Skin of body (tissue), 3 donors: ENCODE measurements at places on chromosomes 11 and 22.
A peak's percentile ranks its signal among the peaks of the same experiment; 100 is the strongest.

DNA sequence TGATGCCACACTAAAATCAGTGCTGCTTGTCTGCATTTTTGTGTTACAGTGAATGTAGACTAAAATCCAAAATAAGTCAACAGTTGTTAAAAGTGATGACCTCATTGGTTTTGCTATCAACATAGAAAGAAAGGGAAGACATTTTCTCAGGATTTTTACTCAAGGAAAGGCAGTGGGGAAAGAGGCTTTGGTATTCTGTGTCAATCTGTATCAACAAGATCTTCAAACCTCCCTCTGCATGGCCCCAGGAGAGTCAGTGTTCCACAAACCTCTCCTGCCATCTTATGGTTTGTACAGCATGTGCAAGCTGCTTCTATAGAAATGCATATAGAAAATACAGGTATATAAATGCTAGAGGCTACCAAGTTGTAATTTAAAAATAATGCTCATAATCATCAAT lies 13.8 kb upstream of the OR51M1 start:
- no peak for DNase-seq

GRCh38 chr11:122069707-122070360 lies 46.2 kb downstream of the BLID start:
- DNase-seq, result peak; percentile 52

DNA sequence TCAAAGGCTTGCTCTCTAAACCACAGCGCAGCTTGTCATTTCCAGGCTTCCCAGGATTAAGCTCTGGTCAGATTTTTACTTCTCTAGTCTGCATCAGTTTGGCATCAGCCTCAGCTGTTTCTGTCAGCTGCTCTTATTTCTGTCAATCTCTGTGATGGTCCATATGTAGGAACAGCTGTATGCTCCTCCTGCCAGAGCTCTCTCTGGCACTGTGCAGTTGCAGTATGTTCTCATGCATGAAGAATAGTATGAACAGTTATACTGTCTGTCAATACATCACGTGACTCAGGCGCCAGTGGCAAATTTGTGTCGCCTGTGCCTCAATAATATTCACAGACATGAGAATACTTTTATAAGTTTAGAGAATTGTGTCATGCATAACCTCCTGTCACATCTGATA lies 6.7 kb downstream of the OR6M1 start:
- DNase-seq, result peak; percentile 54

- no peak for DNase-seq
Measured at GRCh38 chr11:102560555-102561011, 30.0 kb upstream of the MMP7 start.

DNA sequence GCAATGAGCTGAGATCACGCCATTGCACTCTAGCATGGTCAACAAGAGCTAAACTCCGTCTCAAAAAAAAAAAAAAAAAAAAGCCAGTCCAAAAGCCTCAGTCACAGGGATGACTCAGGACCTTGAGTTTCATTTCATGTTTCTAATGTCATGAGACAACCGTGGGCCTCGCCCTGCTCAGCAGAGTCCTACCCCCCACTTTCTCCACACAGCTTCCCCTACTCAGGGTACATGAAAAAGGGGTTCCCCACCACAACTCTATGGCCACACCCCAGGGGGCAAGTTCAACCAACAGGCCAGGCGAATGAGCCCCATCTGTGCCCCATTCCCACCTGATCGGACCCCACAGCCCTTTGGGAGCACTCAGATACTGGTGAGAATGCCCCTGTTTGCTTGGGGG lies 24.3 kb upstream of the ADA2 start:
- DNase-seq, result no peak

DNA sequence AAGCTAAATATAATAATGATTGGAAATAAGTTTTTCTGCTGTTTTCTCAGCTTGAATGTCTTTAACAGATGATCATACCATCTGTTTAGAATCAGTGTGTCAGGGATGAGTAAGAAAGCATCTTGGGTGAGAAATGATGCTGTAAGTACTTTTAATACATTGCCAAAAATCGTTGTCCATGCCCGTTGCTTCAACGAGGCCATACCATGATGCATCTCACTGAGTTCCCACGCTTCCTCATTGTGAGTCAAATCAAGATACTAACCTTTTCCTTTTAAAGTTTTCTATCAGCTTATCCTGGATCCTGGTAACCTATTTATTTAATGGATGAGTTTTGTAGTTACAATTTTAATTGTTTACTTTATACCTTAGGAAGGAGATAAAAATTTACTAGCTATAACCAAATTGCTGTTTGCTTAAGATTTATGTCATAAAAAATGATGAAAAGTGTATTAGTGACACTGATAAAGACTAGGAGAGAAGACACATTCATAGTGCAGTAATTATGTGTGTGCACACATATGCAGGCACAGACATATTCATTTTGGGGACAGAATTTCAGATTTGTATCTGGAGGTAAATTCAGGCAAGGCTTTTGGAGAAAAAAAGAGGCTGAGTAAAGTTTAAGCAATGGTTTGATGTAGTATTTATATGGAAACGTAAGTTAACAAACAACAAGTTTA lies 154.8 kb downstream of the UVRAG start:
- no peak for DNase-seq

GRCh38 chr11:129917231-129917630 lies 21.9 kb upstream of the NFRKB start:
- DNase-seq, result no peak

- DNase-seq, result no peak
Measured at GRCh38 chr22:25876871-25877270, 134.9 kb downstream of the MYO18B start.

GRCh38 chr11:93410441-93410840 lies 79.9 kb downstream of the DEUP1 start:
- DNase-seq, result no peak

- DNase-seq, result no peak
Measured at GRCh38 chr22:17319546-17319945, 49.7 kb upstream of the CECR2 start.

DNA sequence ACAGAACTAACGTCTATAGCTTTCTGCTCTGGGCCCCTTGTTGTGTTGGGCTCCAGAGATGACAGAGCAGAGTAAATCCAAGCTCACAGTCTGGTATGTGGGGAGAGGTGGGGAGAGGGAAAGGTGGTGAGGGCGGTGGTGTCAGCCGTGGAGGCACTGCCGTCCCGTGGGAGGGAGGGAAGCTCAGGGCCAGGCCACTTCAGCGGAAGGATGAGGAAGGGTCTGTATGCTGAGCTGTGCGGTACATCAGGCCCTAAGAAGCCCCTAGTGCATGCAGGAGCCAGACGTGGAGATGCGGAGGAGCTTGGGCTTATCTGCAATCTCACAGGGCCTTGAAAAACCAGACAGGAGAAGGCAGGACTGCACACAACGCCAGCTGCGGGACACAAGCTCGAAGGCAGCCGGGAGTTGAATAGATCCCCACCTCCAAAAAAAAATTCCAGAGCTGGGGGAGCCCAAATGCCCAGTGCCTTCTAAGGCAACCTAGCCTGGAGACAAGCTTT lies 1.5 kb downstream of the KRTAP5-5 start:
- no peak for DNase-seq

DNA sequence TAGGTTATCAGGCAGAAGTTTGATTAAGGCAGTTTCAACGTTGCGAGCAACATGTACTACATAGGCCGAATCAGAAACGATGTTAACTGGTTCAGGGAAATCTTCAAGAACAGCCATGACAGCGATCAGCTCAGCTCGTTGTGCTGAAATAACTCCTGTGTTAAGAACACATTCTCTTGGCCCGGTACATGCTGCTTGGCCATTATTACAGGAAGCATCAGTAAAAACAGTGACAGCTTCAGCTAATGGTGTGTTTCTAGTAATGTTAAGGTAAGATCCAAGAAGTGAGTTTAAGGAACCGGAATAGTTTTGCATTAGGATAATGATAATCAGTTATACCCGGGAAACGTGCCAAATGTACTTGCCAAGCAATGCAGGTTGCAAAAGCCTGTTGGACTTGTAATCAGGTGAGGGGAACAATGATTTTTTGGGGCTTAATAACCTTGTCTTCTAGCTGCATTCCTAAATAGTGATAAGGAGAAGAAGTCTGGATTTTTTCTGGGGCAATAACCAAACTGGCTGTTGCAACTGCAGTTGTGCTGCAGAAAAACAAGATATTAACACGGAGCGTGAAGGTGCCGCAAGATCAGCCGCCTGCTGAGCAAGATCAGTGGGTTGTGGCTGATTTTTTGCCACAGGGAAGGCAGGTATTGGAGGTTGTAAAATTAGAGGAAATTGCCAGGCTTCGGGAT lies 14.3 kb downstream of the OR52K1 start:
- DNase-seq, result no peak

DNA sequence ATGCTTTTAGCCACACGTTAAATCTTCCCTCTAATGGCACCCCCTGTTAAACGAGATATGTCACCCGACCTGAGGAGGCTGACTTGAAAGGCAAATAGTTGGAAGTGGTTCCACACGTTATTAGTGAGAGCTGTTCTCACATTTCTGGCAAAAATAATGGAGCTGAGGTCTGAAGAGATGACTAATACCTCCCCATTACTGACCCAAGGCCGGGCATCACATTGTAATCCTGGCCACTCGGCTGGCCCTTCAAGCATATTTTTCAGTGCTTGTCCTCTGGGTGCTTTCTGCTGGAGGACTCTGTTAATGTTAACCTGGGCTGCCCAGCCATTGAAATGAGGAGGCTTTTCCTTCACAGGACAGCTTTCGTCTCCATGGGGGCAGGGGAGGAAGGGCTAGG lies 260.0 kb upstream of the CADM1 start:
- DNase-seq, result no peak

GRCh38 chr22:31635638-31636306 lies 26.2 kb downstream of the PISD start:
- no peak for DNase-seq

- DNase-seq, result no peak
Measured at GRCh38 chr11:97717922-97718321, 1302.8 kb upstream of the CNTN5 start.

DNA sequence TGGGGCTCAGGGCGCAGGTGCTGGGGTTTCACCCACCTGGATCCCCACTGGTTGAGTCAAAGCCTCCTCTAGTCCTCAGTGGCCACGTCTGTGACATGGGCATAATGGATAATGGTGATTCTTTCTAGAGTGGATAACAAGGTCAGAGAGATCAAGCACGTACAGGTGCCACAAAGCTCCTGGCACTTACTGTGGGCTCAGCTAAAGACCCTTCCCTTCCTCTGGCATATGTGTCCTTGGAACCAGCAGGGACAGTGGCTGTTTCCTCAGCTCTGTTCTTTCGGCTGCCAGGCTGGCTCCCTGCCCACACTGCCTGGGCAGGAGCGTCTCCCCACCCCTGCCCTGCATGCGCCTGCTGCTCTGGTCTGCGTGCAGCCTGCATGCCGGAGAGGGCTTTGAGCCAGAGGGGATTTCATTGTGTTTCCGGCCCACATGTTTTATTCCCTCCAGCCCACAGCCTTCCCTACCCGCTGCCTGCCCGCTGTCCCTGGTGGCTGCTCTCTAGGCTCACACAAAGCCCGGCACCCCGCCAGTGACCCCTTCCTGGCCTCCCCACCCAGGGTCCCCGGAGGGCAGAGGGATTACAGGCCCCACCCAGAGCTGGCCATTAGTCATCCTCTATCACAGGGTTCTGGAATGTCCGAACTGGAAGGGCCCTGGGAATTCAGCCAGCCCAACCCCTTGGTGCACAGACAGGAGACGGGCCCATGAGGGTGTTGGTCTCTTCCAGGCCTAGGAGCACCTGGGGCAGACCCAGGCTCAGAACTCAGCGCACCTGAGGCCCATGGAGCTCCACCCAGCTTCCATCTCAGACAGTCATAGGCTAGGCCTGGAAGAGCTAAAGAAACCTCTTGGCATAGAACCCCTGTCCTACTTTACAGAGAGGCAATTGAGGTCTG lies 55.3 kb upstream of the GCAT start:
- peak; percentile 80 for DNase-seq

GRCh38 chr11:37465221-37465620 lies 867.2 kb upstream of the RAG2 start:
- no peak for DNase-seq

DNA sequence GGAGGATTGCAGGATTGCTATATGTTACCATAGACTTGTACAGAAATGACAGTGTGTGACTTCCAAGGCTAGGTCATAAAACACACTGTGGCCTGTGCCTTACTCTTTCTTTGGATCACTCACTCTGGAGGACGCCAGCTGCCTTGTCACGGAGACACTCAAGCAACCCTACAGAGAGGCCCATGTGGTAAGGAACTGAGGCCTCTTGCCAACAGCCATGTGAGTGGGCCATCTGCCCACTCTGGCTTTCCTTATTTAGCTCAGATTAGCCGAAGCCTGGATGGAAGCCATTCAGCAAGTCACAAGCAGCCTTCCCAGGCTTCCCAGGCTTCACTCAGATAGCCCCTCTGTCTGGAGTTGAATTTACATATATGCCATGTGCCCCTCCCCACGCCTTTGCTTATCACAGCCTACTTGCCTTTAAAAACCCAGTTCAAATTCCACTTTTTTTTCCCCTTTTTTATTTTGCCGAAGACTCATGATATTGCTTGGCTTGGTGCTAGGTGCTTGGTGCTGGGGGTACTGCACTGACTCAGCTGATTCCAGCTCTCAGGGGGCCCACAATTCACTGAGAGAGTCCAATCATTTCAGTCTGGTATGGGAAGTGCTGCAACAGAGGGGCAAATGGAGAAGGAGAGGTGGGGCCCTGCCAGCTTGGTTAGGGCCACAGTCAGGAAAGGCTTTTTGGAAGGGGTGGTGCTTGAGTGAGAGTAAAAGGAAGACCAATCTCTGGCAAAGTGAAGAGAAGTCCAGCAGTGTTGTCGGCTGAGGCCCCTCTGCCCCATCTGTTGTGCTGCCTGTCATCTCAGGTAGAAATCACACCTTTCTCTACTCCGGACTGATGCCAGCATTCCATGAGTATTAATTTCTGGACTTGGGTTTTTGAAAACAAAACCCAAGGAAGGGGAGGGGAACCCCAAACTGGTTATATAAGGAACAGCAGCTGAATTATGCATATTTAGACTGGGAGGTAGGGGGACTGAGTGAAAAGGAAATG lies 14.5 kb upstream of the P4HA3 start:
- DNase-seq, result peak; percentile 72

DNA sequence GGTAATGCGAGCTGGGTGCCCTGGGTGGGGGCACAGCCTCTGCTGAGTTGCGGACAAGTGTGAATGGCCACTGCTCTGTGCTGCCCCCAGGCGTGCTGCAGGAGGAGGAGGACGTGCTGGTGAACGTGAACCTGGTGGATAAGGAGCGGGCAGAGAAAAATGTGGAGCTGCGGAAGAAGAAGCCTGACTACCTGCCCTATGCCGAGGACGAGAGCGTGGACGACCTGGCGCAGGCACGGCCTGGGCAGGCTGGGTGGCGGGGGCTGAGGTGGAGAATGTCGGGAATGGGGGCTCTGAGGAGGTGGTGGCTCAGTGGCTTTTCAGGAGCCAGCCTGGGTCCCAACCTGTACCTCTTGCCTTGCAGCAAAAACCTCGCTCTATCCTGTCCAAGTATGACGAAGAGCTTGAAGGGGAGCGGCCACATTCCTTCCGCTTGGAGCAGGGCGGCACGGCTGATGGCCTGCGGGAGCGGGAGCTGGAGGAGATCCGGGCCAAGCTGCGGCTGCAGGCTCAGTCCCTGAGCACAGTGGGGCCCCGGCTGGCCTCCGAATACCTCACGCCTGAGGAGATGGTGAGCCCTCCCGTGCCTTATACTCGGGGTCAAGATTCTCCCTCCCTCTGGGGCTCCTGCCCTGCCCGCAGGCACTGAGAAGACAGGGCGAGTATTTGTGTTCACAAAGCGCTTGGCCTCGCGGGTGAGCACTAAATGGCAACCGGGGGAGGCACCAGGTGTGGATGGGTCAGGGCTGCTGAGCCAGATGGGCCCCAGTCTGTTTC lies 4.6 kb downstream of the SART1 start:
- DNase-seq, result no peak
